ENCODE measurements at places on chromosomes 16 and 17.

GRCh38 chr16:71319999-71320398 lies 30.8 kb upstream of the CMTR2 start:
- no peak for DNase-seq

- DNase-seq, result no peak
These were observed 31.6 kb upstream of the CDRT15 start for GRCh38 chr17:14268264-14268663.

DNA sequence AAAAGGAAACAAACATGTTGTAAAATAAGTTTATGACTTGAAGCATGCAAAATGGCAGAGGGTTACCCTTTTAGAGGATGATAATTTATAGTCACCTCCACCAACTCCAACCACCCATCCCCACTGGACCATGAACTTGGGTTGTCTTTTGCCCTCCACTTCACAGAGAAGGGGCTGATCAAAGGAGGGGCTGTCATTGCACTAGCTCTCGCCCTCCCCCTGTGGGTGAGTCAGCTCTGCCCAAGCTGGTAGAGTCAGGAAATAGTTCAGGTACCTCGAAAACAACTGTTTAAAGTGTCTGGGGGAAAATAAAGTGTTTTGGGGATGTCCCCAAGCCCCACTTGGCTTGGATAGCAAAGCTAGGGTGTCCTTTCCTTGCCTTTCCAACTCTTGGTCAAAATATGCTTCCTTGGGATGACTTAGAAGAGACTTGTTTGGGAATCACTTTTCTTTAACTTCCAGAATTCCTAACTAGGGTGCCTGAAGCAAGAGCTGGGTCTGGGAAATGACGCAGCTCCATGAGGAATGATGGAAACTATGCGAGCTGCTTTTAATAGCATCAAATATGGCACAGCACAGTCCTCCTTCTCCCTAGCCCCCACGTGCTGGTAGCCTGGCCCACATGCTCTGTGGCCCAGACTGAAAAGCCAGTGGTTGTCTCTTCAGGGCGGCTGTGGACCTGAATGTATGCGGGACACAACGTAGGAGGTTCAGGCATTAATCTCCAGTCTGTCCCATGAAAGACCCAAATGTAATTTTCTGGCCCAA lies 40.7 kb downstream of the TBX4 start:
- no peak for DNase-seq

- no peak for DNase-seq
These were observed 7.2 kb downstream of the CPPED1 start for GRCh38 chr16:12796498-12796897.

DNA sequence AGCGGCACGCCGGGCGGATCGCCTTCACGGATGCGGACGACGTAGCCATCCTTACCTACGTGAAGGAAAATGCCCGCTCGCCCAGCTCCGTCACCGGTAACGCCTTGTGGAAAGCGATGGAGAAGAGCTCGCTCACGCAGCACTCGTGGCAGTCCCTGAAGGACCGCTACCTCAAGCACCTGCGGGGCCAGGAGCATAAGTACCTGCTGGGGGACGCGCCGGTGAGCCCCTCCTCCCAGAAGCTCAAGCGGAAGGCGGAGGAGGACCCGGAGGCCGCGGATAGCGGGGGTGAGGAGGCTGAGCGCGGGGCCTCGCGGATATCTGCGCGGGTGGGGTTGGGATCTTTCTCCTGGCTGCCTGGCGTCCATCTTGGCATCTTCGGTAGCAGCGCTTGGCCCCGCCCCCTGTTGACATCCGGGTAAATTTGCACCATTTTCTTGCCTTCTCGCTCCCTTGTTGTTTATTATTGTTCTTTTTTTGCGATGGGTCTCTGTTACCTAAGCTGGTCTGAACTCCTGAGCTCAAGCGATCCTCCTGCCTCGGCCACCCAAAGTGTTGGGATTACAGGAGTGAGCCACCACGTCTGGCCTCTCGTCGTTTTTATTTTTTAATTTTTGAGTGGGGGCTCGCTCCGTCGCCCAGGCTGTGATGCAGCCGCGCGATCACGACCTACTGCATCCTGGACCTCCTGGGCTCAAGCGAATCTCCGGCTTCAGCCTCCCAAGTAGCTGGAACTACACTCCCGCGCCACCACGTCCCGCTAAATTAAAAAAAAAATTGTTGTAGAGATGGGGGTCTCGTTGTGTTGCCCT lies 898 bp downstream of the TERF2IP start:
- no peak for DNase-seq

- no peak for DNase-seq
These were observed 15.2 kb upstream of the SSTR5 start for GRCh38 chr16:1057252-1057932.

- DNase-seq, result no peak
These were observed 217.0 kb upstream of the CIBAR2 start for GRCh38 chr16:85329059-85329812.

GRCh38 chr17:63675607-63676546 lies 24.0 kb downstream of the LIMD2 start:
- DNase-seq, result no peak

DNA sequence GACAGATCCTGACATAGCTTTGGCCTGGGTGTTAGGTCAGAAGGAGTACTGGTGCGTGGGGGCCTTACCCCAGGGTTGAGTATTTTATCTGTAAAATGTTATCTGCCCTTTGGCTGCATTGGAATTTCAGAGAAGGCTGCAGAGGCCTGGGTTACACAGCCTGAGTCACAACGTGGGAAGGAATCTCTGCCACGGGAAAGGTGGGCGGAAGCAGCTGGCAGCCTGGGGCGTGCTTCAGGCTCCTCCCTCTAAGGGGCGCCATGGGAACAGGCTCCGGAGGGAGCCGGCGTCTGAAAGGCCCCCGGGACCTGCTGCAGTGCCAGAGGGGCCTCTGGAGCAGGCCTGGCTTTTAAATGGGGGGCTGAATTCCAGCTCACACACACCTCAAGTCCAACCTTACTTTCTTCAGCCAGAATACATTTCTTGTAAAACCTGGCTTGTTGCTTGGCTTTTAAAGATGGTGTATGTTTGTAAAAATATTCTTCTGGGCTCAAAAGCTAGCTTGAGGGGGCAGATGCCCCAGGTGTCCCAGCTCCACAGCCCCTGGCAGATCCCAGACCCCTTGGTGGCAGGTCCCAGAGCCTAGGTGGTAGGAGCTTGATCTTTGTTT lies 142.2 kb downstream of the RAB11FIP4 start:
- DNase-seq, result no peak

DNA sequence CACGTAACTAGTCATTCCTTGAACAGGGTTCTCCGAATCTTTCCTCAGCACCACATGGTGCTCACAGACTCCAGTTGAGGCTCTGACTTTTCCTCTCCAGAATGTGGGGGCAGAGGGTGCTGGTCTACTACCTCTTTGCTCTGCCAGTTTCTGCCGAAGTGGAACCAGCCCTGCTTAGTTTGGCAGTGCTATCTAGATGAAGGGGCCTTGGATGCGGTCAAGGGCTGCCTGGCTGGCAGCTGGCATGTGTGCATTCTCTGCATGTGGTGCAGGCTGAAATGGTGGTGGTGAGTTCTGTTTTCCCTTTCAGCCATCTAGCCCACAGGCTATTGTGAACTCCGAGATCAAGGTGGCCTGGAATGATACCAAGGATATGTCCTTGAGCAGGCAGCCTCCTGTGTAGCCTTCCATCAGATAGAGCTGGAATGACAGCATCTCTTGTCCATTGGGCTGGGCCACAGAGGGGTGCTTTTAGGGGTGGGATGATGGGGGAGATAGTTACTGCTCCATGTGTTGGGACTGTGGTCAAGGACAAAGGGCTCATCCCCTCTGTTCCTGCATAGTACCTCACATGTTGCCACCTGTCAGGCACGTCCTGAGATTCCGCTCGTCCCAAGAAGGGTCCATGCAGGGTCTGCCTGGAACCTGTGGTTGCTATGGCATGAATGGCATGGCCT lies 2.0 kb downstream of the DYNLL2 start:
- no peak for DNase-seq

- no peak for DNase-seq
These were observed 23.8 kb downstream of the LITAF start for GRCh38 chr16:11562941-11563340.

DNA sequence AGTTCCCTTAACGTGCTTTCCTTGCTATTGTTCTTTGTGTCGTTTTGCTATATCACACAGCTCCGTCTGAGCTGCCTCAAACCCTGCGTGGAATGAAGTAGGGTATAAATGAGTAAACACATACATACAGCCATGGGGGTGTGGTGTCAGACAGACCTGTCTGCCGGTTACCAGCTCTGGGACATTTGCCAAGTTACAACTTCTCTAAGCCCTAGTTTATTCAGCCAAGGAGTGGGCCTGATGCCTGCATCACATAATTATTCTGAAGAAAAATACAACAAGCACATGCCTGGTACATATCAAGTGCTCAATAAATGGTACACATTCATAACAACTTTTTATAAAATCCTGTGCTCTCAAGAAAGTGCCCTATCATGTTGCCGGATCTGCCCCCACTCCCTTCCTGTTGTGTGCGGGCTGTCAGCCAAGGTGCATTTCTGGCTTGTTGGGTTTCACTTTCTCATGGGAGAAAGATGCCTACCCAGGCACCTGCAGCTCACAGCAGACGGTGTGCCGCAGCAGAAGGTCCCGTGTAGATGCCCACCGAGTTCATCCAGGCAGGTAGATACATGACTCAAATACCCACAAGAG lies 30.5 kb downstream of the SMPD3 start:
- peak; percentile 73 for DNase-seq

DNA sequence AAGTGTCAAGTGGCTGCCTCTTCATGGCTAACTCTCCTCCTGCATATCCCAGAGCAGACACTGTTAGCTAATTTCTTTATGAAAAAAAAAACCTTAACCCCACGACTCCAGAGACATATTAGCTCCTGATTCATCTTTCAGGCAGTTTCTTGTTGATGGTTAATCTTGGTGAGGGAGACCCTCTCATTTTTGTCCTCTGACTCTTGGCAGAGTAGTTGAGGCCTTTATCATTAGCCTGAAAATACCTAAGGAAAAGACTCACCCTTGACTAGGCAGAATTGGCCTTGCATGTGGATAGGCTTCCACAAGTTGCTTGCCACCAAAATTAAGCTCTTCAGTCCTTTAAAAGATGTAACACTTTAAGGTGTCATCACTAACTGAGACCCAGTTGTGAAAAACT lies 4.0 kb downstream of the CRYBA1 start:
- DNase-seq, result no peak

DNA sequence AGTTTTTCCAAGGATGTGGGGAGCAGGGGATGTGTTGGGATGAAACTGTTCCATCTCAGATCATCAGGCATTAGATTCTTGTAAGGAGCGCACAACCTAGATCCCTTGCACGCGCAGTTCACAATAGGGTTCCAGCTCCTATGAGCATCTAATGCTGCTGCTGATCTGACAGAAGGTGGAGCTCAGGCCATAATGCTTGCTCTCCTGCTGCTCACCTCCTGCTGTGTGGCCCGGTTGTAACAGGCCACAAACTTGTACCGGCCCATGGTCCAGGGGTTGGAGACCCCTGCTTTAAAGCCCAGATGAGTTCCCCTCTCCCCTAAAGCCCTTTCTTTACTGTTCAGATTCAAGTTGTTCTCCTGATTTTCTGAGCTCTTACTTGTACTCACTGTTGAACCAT lies 44.8 kb downstream of the RNF135 start:
- DNase-seq, result no peak

DNA sequence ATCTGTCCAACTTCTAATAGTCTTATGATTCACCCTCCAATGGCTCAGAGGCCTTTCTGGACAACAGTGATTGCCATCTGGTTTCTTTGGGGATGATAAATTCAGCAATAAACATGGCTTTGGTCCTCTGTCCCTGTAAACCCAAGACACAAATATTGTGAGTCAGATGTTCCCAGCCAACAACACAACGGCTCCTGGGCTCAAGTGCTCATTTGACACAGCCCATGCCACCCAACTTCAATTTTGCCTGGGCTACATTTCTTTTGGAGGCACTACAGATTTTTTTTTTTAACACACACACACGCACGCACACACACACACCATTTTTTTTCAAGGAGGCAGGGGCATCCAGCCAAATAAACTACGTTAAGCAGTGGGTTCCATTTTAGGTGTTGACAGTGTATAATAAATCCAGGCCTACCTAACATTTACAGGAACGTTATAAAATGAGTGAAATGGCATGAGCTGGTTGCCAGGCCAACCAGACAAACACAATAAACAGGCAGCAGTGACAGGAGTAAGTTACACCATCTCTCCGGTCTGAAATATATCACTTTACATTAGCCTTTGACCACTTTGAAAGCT lies 939.9 kb upstream of the SOX9 start:
- DNase-seq, result no peak

- no peak for DNase-seq
These were observed 18.5 kb upstream of the GGA2 start for GRCh38 chr16:23528644-23529310.

GRCh38 chr16:21599122-21600030 lies at the start of gene METTL9:
Gene METTL9 (plus strand): TSS chr16:21599577. CDS start chr16:21599734, 157 bp downstream.
- peak; percentile 73 for DNase-seq

DNA sequence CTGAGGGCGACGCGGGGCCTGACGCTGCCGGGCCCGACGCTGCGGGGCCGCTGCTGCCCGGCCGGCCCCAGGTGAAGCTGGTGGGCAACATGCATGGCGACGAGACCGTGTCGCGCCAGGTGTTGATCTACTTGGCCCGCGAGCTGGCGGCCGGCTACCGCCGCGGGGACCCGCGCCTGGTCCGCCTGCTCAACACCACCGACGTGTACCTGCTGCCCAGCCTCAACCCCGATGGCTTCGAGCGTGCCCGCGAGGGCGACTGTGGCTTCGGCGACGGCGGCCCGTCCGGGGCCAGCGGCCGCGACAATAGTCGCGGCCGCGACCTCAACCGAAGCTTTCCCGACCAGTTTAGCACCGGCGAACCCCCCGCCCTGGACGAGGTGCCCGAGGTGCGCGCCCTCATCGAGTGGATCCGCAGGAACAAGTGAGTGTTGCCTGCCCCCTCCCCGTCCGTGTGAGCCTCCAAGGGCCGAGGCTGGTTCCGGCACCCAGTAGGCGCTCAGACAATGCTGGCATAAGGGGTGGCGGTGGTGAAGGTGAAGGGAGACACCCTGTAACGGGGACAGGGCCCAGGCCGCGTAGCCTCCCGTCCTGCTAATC lies 676 bp downstream of the CPD start:
- no peak for DNase-seq

GRCh38 chr17:36117505-36118382 lies 14.1 kb downstream of the CCL4 start:
- no peak for DNase-seq

DNA sequence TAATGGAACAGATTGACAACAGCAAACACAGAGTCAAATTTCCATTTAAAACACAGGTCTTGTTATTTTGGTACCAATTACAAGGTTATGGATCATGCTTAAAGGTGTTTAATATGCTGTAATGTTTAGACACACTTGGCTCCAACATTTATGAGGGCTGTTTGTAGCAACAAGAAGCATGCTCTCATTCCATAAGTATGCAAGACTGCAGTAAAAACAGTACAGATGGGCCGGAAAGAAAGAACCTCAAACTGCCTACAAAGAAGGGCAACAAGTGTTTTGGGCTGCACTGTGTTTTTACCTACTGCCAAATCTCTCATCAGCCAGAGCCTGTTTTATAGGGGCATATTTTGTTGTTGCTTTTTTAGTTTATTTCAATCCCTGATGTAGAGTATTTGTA lies 100.5 kb upstream of the HS3ST3A1 start:
- no peak for DNase-seq

DNA sequence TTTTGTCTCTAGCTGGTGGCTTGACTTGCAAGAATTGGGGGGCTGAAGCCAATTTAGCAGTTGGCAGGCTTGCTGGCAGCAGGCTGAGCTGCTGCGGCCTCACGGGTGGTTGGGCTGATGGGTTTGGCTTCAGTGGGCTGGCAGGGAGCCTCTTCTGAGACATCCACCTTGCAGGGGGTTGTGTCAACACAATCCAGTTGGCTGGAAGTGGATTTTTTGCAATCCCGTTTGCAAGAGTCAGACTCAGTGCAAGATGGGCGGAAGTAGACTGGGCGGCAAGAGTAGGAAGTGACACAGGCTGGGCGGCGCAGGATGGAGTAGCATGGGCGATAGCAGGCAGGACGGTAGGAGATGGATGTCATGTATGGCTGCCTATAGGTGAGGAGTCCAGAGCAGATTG lies 1.5 kb downstream of the KRTAP16-1 start:
- DNase-seq, result no peak
